ENCODE measurements at places on chromosomes 11 and 22. TPM values are rescaled to one million over a fixed set of nuclear protein-coding genes. Genes with fewer than 3 reads are reported as not detected.
A peak's percentile ranks its signal among the peaks of the same experiment; 100 is the strongest.

DNA sequence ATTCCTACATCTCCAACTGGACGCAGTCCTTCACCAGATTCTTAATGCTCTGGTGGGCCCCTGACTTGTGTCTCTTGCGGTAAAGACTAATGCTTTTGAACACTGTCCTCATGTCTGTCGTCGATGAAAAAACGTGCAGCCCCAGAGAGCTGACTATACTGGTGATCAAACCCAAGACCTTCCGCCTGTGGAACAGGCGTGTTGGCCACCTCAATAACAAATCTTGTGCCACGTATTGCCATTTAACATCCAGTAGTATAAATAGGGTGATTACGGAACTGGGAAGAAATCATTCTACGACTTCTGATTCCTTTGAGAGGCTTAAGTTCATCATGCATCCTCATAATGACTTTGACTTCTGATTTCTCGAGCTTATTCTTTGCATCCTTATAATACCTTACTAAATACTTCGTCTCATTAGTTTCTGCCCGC lies 45.6 kb downstream of the OR4D9 start:
- no peaks in the 10 kb centered on the region for H3K4me1 ChIP-seq
- H3K27me3 ChIP-seq = no peaks in the 10 kb centered on the region
- H3K36me3 ChIP-seq = no peaks in the 10 kb centered on the region
- peak overlapping the region; percentile 27 for H3K4me3 ChIP-seq
- no peak overlapping the region for H3K27ac ChIP-seq

- H3K27me3 ChIP-seq = no peaks in the 10 kb centered on the region
- H3K36me3 ChIP-seq = peaks cover 38% of the 10 kb centered on the region
- H3K4me3 ChIP-seq = no peak overlapping the region
- peak; percentile 33 for DNase-seq
- H3K27ac ChIP-seq = peak overlapping the region; percentile 51
These were observed 80.7 kb downstream of the CABIN1 start for GRCh38 chr22:24091551-24092420.

DNA sequence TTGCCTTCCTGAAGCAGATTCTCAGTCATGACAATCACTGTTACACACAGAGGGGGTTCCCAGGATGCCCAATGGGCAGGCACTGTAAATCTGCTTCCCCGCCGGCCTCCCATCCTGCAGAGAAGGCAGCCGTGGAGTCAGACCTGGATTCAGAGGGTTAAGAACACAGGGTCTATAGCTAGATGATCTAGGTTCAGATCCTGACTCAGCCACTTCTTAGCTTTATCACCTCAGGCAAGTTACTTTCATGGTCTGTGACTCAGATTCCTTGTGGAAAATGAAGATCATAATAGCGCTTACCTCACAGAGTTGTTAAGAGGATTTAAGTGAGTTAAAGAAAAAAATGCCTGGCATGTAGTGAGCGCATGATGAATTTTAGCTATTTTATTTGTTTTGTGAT lies 95.9 kb downstream of the TIMP3 start:
- no peaks in the 10 kb centered on the region for H3K36me3 ChIP-seq
- H3K27me3 ChIP-seq = no peaks in the 10 kb centered on the region
- DNase-seq = peak; percentile 45
- H3K4me3 ChIP-seq = no peak overlapping the region

DNA sequence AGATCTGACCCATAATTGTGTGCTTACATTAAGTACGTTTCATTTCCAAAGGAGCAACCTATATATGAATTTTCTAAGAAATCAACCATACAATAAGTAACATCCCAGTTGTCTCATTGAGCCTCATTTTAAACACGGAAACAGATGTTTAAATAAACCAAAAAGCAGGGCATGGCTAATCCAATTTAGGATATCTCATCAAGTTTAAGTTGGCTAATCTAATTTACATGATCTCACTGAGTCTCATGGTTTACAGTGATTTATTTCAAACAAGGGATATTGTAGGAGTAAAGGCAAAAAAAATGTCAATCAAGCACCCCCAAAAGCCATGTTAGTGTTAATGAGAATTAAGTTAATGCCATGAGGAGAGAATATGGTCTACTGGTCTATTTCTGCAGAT lies 499.8 kb upstream of the CCDC90B start:
- DNase-seq = no peak
- no peak overlapping the region for H3K27ac ChIP-seq
- H3K27me3 ChIP-seq = no peaks in the 10 kb centered on the region
- H3K4me3 ChIP-seq = no peak overlapping the region

IGSF9B gene
- total RNA-seq = 5.9 TPM

- DNase-seq = no peak
- H3K27ac ChIP-seq = no peak overlapping the region
- H3K4me3 ChIP-seq = no peak overlapping the region
These were observed 301.7 kb downstream of the BRD1 start for GRCh38 chr22:49525801-49526535.

DNA sequence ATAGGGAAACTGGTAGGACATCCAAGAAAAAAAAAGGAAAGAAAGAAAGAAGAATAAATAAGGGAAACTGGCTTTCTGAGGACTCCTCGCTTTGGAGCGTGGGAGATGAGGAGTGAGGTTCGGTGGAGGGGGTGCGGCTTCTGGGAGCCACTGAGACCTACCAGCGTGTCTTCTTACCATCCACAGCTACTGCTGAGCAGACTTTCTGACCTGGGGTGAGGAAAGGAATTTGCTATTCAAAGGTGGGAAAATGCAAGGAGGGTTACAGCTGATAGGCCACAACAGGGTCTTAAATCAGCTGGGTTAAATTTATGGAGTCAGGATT lies 488 bp upstream of the SELENOM start:
- peak overlapping the region; percentile 10 for H3K27ac ChIP-seq
- peak overlapping the region; percentile 30 for H3K4me3 ChIP-seq
- no peak for DNase-seq
- peaks cover 4% of the 10 kb centered on the region for H3K4me1 ChIP-seq
- no peaks in the 10 kb centered on the region for H3K36me3 ChIP-seq

GRCh38 chr22:49867303-49868265 lies 13.9 kb downstream of the ZBED4 start:
- no peak overlapping the region for H3K27ac ChIP-seq
- no peak for DNase-seq
- H3K4me1 ChIP-seq = no peaks in the 10 kb centered on the region
- H3K4me3 ChIP-seq = no peak overlapping the region
- no peaks in the 10 kb centered on the region for H3K27me3 ChIP-seq

DNA sequence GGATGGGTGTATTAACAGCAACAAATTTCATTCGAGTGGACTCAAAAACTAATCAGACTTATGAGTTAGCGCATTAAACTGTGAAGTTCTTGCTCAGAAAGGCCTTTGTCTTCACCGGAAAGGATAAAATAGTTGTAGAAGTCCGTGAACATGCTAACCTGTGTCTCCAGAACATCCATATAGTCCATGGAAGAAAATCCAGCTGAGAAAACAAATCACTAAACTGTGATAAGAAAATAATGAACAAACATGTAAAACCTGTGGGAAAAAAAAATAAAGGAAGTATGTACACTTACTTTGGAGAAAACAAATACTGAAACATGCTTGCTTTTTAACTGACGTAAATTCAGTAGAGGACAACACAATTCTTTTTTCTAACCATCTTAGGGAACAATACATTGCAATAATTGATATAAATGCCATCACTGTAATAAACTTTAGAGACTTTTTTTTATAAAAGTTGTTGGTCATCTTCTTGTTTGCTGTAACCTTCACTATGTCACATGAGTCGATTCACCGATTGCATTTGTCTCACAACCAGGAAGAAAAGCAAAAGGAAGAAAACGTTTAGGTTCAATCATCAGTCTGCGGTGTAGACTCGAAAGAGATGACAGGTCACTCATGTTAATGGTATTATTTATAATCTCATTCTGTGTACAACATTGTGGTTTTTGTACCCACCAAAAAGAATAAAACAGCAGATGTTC lies 41.9 kb downstream of the MSANTD4 start:
- no peak overlapping the region for H3K27ac ChIP-seq
- DNase-seq = no peak
- H3K4me1 ChIP-seq = no peaks in the 10 kb centered on the region
- no peaks in the 10 kb centered on the region for H3K27me3 ChIP-seq
- H3K4me3 ChIP-seq = no peak overlapping the region

DNA sequence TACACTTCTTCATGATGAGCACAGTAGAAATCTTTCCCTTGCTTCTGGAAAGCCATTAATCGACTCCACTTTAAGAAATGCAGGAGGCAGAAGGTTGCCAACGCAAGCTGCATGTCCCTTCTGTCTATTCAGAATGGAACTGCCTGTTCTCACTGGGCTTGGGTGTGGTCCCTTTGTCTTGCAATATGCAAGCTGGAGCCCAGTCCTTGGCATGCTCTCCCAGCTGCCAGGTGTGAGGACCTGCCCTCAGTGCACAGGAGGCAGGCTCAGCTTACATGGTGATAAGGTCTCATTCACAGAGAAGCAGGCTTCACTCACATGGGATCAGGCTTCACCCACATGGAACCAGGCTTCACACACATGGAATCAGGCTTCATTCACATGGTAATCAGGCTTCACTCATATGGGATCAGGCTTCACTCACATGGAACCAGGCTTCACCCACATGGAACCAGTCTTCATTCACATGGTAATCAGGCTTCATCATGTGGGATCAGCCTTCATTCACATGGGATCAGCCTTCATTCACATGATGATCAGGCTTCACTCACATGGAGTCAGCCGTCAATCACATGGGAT lies 59.2 kb upstream of the USP47 start:
- H3K27ac ChIP-seq = no peak overlapping the region
- no peak for DNase-seq

OR10A5 gene
- total RNA-seq = not detected

MAPK11 gene
- 0.49 TPM for total RNA-seq

SYCE3 gene
- not detected for total RNA-seq

DNA sequence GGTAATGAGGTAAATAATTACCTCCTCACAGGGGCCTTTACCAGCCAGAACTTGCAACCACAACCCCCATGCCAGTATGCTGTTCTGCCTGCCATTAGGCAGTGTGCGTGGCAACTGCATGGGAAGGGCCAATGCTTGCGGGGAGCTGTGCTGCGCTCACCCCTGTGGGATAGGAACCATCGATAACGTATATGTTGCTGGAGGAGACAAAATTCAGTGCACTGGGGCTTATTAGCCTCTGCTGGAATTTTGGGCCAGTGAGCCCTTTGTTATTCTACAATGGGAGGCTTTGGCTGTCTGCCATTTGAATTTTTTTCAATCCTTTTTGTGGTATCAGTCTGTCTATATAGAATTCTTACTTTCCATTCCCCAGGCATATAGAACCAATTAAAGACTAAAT lies 47.3 kb downstream of the PPP2R1B start:
- H3K36me3 ChIP-seq = peaks cover 24% of the 10 kb centered on the region
- peaks cover 24% of the 10 kb centered on the region for H3K4me1 ChIP-seq
- H3K4me3 ChIP-seq = no peak overlapping the region
- H3K27me3 ChIP-seq = no peaks in the 10 kb centered on the region
- DNase-seq = peak; percentile 40

DNA sequence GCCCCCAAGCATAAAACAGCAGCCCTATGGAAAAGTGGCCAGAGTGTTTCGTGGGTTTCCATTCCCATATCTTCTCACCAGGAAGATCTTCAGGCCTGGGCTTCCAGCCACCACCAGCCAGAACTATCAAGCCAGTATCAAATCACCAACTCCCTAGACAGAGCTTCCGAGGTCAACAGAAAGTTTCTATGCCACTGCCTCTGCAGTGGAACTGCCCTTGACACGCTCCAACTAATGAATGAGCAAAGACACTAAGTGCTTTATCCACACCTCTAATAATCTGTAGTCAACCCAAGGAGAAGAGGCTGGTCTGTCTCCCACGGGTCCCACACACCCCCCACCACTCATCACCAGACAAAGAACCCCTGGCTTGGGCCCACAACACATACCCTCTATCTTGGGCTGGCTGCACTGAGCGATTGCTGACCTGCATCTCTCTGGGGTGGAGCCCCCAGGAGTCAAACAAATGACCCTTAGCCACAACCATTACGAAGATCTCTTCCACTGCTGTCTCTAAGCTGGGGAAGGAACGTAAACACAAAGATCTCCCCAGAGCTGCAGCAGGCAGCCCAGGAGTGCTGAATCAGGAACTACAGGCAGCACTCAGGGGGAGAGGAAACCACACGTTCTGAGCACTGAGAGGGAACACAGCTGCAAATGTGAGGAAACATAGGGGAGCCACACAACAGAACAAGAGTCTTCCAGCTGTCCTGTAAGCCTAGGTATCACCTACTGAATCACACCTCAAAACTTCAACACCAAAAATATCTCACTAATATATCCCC lies 9.7 kb downstream of the OR5AN1 start:
- no peak for DNase-seq
- no peak overlapping the region for H3K27ac ChIP-seq
- no peaks in the 10 kb centered on the region for H3K4me1 ChIP-seq
- H3K4me3 ChIP-seq = no peak overlapping the region

DNA sequence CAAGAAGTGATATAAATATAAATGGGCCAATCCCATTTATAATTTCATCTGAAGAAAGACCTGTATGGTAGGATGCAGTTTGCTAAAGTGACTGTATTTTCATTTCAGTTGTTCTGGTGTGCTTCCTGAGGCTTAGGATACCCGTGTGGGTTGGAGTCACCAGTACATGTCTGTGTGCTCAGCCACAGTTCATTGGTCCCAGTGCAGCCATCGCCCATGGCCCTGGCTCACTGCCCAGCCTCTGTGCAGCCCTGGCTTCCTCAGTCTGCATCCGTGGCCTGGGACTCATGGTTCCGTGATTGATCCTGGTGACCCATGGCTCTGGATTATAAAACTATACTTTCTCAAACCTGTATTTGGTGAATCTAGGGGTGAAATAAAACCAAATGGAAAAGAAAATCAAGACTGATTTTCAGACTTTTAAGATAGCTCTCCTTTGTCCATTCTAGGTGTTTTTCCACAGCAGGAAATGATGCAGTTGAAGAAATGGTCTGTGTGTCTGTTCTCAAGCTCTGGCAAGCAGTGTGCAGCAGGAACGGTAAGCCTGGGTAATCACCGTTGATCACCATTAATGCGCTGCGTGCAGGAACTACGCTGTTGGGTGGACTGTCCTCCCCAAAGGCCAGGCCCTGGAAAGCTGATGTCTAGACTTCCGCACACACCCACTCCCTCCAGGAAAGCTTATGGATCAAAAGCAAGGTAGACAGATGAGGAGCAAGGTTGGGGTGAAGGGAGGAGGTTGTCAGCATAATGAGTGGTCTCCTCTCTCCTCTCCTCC lies 27.2 kb downstream of the TTC12 start:
- H3K27me3 ChIP-seq = no peaks in the 10 kb centered on the region
- no peaks in the 10 kb centered on the region for H3K4me1 ChIP-seq
- H3K36me3 ChIP-seq = peaks cover 9% of the 10 kb centered on the region
- no peak overlapping the region for H3K27ac ChIP-seq

C11orf91 gene
- total RNA-seq = not detected

GRCh38 chr22:24240381-24240780 lies 4.5 kb downstream of the GGT5 start:
- no peaks in the 10 kb centered on the region for H3K36me3 ChIP-seq
- H3K27me3 ChIP-seq = no peaks in the 10 kb centered on the region
- H3K4me3 ChIP-seq = no peak overlapping the region

DCDC1 gene
- 1.1 TPM for total RNA-seq

- no peaks in the 10 kb centered on the region for H3K4me1 ChIP-seq
- no peak overlapping the region for H3K4me3 ChIP-seq
- DNase-seq = no peak
- no peak overlapping the region for H3K27ac ChIP-seq
- H3K27me3 ChIP-seq = no peaks in the 10 kb centered on the region
- H3K36me3 ChIP-seq = no peaks in the 10 kb centered on the region
These were observed 292.0 kb downstream of the BRD1 start for GRCh38 chr22:49535527-49536125.

- no peak for DNase-seq
- no peaks in the 10 kb centered on the region for H3K27me3 ChIP-seq
- no peak overlapping the region for H3K4me3 ChIP-seq
- no peaks in the 10 kb centered on the region for H3K36me3 ChIP-seq
- H3K27ac ChIP-seq = no peak overlapping the region
These were observed 12.0 kb upstream of the GAB2 start for GRCh38 chr11:78429660-78430059.
